ENCODE measurements at places on chromosomes 3 and 15.

- no peak for DNase-seq
These were observed 167.3 kb upstream of the NANOGP8 start for GRCh38 chr15:35252351-35252865.

GRCh38 chr15:59896663-59897074, 107.4 kb upstream of the FOXB1 start:
- DNase-seq: no peak

GRCh38 chr3:32420126-32421038, 28.7 kb downstream of the CMTM7 start:
- no peak for DNase-seq

- no peak for DNase-seq
These were observed 125.6 kb downstream of the P3H2 start for GRCh38 chr3:189995129-189995528.

- DNase-seq: peak; percentile 60
These were observed 12.2 kb upstream of the VIPR1 start for GRCh38 chr3:42490243-42490642.

DNA sequence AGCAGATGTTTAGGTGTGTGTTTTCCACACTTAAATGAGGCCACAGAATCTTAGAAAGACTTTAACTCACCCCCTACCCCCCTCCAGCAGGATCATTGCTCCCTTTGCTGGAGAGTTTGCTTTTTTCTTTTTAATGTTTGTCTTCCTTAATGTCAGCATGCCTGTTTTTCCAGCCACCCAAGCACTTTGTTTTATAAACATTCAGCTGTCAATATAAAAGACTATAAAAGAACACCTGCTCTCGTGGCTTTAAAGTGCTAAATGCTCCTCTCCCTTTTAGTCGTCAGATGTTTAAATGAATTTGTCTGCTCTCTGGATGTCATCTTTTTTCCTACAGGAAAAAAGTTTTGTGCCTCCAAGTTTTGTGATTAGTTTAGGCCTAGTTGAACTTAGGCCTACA, 61.7 kb downstream of the SIDT1 start:
- no peak for DNase-seq

DNA sequence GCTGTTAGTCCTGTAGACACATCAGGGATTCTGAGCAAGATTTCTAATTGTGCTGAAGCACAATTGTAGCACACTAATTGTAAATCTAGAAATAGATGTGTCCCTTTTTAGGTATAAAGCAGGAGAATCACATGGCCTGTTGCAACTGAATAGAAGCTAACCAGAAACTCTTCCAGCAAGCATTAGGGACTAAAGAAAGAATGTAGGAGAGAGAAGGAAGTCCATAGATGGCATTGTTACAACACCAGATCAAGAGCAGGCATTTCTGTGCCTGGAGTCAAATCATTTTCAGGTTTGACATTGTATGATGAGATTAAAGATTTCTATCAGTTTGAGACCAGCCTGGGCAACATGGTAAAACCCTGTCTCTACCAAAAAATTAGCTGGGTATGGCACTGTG, 27.4 kb downstream of the CALML4 start:
- DNase-seq: no peak

GRCh38 chr3:197555281-197556261, at the start of gene BDH1:
TSS of gene BDH1 (minus strand) at chr3:197555968. CDS start at chr3:197546443, 9,525 bp downstream.
- DNase-seq: no peak

- DNase-seq: peak; percentile 94
These were observed 1.1 kb downstream of the HEG1 start for GRCh38 chr3:125054449-125055329.

GRCh38 chr15:72562878-72563277, 88.7 kb downstream of the ARIH1 start:
- DNase-seq: peak; percentile 13

- DNase-seq: no peak
These were observed 33.5 kb downstream of the NEDD4 start for GRCh38 chr15:55959744-55960447.

DNA sequence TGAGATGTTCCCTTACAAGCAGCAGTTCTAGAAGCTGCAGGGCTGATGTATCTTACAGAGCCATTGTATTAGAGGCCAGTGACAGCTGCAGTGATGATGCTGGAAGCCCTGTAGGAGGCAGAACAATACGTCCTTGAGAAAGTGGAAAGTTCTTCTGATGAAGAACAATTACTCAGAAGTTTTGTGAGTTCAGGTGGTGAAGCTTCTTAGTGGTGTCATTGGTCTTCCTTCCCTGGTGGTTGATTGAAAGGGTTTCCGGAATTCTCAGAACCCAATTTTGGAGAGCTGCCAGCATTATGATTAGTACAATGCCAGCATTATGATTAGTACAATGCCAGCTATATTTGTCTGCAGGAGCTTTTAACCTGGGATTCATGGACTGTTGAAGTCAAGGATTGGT, 356.4 kb downstream of the MFSD1 start:
- no peak for DNase-seq

- peak; percentile 1 for DNase-seq
These were observed 1.5 kb downstream of the CCK start for GRCh38 chr3:42264399-42265058.

DNA sequence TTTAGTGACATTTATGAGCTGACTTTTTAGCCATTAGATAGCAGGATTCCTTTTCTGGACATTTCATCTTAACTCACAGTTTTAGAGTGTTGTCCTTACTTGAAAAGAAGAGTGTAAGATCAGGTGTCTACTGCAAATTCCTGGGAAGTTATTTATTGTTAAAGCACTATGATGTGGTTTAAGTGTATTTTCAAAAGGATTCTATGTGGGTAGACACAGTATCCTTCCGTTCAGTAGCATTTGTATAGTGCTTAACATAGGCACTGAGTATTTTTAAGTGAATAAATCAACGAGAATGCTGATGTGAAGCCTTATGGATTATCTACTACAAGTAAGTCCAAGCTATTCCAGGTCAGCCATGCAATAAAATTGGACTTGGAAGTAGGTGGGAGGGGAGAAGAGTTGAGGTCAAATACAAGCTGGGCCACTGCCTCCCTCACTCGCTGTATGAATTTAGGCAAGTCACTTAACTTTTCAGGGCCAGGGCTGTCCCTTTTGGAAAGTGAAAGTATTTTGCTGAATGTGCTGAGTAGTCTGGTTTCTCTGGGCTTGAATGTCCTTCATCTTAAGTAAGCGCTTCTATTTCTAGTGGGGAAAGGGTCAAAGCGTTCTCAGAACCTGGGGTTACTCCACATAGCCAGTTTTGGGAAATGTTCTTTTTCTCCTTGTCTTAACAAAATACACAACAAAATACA, 48.6 kb downstream of the GAP43 start:
- peak; percentile 24 for DNase-seq

- no peak for DNase-seq
These were observed 17.3 kb upstream of the HDAC11 start for GRCh38 chr3:13462822-13463221.

GRCh38 chr15:99443768-99444446, 121.9 kb upstream of the MEF2A start:
- DNase-seq: no peak

DNA sequence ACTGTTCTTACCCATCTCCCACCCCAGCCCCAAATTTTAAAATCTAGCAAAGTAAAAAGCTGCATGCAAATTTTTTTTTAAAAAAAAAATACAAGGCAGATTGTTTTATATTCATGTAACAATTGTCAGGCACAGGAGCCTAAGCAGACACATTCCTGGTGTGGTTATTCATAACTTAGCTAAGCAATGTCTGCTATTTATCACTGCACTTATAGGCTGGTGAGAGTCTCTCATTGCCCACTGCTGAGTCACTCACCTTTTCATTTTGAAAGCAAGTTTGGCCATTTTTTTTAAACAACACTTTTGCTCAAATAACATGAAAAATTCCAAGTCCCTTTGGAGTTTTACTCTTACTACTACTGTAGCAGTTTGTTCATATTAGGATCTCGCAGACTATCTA, 413.9 kb downstream of the RBMS3 start:
- no peak for DNase-seq

- DNase-seq: no peak
These were observed 78.7 kb downstream of the ISG20 start for GRCh38 chr15:88717382-88718031.

DNA sequence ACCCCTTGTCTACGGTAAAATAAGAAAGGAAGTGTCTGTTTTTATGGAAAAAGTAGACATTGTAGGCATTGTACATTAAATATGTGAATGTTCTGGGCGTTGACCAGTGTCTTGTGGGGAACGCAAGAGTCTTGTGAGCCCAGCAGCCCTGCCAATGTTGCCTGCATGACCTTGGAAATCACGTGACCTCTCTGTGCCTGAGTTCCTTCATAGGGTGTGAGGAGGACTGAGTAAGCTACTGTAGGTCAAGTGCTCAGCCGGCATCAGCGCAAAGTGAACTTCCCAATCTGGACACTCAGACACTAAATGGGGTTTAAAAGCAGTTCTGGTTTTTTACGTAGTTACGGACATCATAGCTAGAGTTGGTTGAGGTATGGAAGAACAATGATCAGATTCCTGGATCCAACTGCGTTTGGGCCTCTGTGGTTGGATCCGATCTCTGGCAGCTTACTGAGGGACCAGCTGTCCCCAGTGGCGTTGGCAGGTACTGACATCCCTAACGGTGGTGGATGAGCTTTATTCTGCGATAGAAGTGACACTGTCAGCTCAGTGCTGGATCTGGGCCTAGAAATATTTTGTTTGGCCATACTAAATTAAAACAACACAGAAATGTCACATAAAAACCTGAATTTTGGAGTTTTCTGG, 63.8 kb downstream of the SPSB4 start:
- no peak for DNase-seq

DNA sequence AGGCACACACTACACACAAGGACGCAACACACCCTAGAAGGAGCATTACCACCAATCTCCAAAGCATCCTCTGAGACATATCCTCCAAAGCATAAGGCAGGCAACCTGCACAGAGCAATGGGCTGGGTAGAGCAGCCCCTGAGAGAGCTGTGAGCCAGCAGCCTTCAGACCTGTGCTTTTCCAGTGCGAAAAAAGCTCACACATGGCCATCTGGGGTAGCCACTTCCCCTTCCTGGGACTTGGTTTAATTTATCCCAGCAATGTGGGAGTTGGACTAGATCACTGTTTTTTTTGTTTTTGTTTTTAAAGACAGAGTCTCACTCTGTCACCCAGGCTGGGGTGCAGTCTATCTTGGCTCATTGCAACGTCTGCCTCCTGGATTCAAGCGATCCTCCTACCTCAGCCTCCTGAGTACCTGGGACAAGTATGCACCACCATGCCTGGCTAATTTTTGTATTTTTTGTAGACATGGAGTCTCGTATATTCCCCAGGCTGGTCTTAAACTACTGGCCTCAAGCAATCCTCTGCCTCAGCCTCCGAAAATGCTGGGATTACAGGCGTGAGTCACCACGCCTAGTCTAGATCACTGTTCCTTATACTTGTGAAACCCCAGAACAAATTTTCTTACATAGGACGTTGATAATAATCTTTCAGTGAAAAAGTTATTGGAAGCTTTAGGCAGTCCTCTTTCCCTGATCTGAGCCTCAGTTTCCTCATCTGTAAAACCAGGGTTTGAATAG, 18.9 kb downstream of the PTPN23 start:
- peak; percentile 34 for DNase-seq

GRCh38 chr15:92638291-92638708, 17.3 kb downstream of the FAM174B start:
- DNase-seq: no peak

DNA sequence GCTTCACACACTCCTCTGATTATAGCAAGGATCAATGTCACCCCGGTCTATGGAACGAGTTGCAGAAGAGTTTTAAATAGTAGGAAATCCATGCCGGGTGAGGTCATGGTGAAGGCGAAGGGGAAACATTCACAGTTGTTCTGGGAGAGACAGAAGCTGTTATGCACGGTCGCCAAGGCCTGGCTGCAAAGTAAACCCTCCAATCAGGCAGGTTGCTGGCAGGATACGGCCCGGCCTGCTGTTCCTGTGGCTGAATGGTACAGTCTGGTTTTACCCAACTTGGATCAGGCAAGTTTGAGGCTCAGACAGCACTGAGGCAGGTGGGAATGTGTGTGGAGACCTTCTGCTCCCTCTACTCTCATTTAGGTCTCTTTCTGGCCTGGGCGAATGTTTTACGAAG, 45.3 kb upstream of the ATP2B2 start:
- no peak for DNase-seq

GRCh38 chr3:194990454-194991337, 280.3 kb downstream of the XXYLT1 start:
- DNase-seq: no peak

GRCh38 chr3:49912881-49913281, 9.2 kb upstream of the MST1R start:
- no peak for DNase-seq

- peak; percentile 25 for DNase-seq
These were observed 167.4 kb downstream of the GAP43 start for GRCh38 chr3:115790759-115791158.

GRCh38 chr3:123688241-123688747, 103.4 kb upstream of the HACD2 start:
- DNase-seq: peak; percentile 95

DNA sequence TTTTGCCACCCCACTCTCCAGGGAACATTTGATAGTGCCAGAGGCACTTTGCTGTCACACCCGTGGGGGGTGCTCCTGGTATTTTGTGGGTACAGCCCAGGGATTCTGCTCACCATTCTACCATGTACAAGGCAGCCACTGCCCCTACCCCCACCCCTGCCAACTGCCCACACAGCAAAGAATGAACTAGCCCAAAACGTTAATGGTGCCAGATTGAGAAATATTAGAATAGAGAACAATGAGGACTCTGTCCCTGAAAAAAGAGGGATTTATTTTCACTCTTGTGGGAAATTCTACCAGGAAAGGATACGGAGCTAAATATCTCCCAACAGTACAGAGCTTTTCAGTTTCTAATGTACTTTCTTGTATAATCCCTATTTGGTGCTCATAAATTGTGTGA, 154.5 kb upstream of the SUCLG2 start:
- DNase-seq: no peak

DNA sequence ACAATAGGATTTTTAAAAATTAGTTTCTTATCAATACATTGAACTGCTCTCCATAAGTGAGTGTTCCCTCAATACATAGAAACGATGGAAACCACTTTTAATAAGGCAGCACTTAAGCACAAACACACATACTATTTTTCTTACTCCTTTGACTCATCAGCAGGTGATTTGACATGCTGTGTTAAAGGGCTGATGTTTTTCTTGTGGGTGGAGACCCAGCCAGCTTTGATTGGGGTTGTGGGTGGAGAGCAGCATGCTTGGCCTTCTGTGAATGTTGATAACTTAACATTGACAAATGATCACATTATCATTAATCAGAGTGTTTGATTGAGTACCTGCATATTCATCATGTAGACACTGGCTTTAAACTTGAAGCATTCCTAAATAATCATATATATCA, 223.0 kb upstream of the DPH6 start:
- DNase-seq: no peak

- no peak for DNase-seq
These were observed 228.5 kb downstream of the ARPP21 start for GRCh38 chr3:35867791-35868190.

- peak; percentile 11 for DNase-seq
These were observed 27.2 kb downstream of the VEPH1 start for GRCh38 chr3:157475921-157476414.

DNA sequence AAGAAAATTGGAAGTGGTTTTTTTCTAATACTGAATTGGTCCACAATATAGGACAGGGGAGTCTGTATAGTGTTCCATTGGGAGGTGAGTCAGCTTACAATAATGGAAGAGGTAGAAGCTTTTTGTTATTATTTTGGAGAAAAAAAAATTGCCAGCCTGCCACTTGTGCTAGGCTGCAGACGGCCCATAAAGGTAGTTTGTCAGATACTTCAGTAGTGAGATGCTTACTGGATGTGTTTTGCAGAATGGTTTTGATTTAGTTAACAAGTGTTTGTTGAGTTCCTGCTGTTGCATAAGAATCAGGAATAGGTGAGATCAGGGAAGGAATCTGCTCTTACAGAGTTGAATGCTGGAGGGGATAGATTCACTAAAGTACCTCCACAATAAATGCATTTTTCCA, 1.0 kb downstream of the DTWD1 start:
- DNase-seq: no peak
